Placental epithelial cell (primary cell): ENCODE measurements at places on chromosomes 5 and 9. TPM values are rescaled to one million over a fixed set of nuclear protein-coding genes. Genes with fewer than 3 reads are reported as not detected.

GPR150 gene
- total RNA-seq = not detected in 2 replicates

SPATA6L gene
- total RNA-seq = 0.98 and 4.7 TPM in 2 replicates

SELENOP gene
- total RNA-seq = 0.98 and 1.2 TPM in 2 replicates

TTC23L gene
- total RNA-seq = 0.43 and 1.2 TPM in 2 replicates

GPR151 gene
- total RNA-seq = not detected in 2 replicates

RASGRF2 gene
- under 0.01 and 0.76 TPM in 2 replicates for total RNA-seq

CDC23 gene
- total RNA-seq = 31.8 and 38.6 TPM in 2 replicates

SLCO6A1 gene
- total RNA-seq = not detected in 2 replicates

FRMD3 gene
- total RNA-seq = under 0.01 and 0.98 TPM in 2 replicates

SPINK5 gene
- not detected in 2 replicates for total RNA-seq

HNRNPH1 gene
- total RNA-seq = 384 and 639 TPM in 2 replicates

NIM1K gene
- under 0.01 and 0.33 TPM in 2 replicates for total RNA-seq

PCDHB15 gene
- 0.11 and 0.39 TPM in 2 replicates for total RNA-seq

FGD3 gene
- total RNA-seq = 2.0 and 2.7 TPM in 2 replicates

SLIT3 gene
- 3.9 and 15.7 TPM in 2 replicates for total RNA-seq

PGM5 gene
- 3.9 and 7.5 TPM in 2 replicates for total RNA-seq

ROPN1L gene
- 1.6 and 3.9 TPM in 2 replicates for total RNA-seq

ASB6 gene
- total RNA-seq = 11.4 and 19.7 TPM in 2 replicates

PCDHGB6 gene
- 2.3 and 3.1 TPM in 2 replicates for total RNA-seq

SLC38A9 gene
- total RNA-seq = 43.2 and 63.1 TPM in 2 replicates

PCDHA13 gene
- total RNA-seq = 0.11 and 0.39 TPM in 2 replicates

IFNB1 gene
- not detected in 2 replicates for total RNA-seq

SH3TC2 gene
- 13.7 and 29.6 TPM in 2 replicates for total RNA-seq

GABRA1 gene
- not detected in 2 replicates for total RNA-seq

SPATA31D4 gene
- not detected in 2 replicates for total RNA-seq

PTGDS gene
- total RNA-seq = 0.76 and 2.0 TPM in 2 replicates

BTNL9 gene
- under 0.01 and 0.11 TPM in 2 replicates for total RNA-seq

CDC25C gene
- 2.4 and 4.1 TPM in 2 replicates for total RNA-seq
